ENCODE measurements at places on chromosomes 3 and 15.

- H3K36me3 ChIP-seq: peaks cover 18% of the 10 kb centered on the region
- no peaks in the 10 kb centered on the region for H3K27me3 ChIP-seq
- no peak for DNase-seq
- H3K4me1 ChIP-seq: peaks cover 23% of the 10 kb centered on the region
These were observed 81.5 kb downstream of the CSNK1G1 start for GRCh38 chr15:64274341-64274950.

- no peak overlapping the region for H3K4me3 ChIP-seq
- H3K27me3 ChIP-seq: peaks cover 19% of the 10 kb centered on the region
- H3K4me1 ChIP-seq: no peaks in the 10 kb centered on the region
- no peak overlapping the region for H3K27ac ChIP-seq
- DNase-seq: no peak
These were observed 35.2 kb downstream of the PYGO1 start for GRCh38 chr15:55552926-55553325.

GRCh38 chr3:61979638-61980037 lies 393.7 kb downstream of the FEZF2 start:
- H3K27ac ChIP-seq: no peak overlapping the region
- H3K4me3 ChIP-seq: no peak overlapping the region
- H3K4me1 ChIP-seq: no peaks in the 10 kb centered on the region
- no peaks in the 10 kb centered on the region for H3K36me3 ChIP-seq
- no peaks in the 10 kb centered on the region for H3K27me3 ChIP-seq

DNA sequence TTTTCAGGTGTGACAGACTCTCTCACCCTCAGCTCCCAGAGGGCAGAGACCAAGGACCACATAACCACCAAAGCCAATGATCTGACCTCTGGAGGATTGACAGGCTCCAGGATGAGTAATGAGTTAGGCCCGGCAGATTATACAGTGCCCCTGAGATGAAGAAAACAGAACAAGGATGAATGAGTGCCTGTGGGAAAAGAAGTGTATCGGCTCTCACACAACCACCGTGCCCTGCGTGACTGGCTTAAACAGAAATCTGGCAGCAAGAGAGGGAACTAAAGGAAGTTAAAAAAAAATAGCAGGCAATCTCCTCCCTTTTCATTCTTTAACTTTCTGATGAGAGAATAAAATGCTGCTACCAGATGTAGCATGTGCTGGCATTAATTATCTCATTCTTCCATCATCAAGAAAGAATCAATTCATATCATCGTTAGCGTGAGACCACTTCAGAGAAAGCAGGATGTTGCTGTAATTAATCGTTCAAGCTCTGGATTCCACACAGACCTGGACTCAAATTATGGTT lies 227.5 kb upstream of the COL8A1 start:
- no peak for DNase-seq
- no peaks in the 10 kb centered on the region for H3K27me3 ChIP-seq
- H3K4me1 ChIP-seq: no peaks in the 10 kb centered on the region

DNA sequence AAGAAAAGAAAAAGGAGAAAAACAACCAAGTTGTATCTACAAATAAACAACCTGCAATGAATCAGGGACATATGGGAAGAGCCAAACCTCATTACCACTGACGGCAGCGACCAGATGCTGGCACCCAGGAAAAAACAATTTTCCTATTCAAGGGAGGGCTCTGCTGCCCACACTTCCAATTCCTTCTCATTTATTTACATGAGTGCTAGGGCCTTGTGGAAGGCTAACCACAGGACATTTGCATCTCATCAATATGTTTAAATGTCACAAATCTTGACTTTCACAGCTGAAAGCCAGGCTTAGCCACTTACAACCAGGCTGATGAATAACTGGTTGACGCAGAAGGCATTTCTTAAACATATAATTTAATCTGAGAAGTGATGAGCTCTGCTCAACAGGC lies 36.0 kb downstream of the RFTN1 start:
- H3K27me3 ChIP-seq: no peaks in the 10 kb centered on the region
- peak overlapping the region; percentile 24 for H3K27ac ChIP-seq
- peaks cover 85% of the 10 kb centered on the region for H3K36me3 ChIP-seq
- no peak for DNase-seq
- H3K4me3 ChIP-seq: no peak overlapping the region
- peaks cover 58% of the 10 kb centered on the region for H3K4me1 ChIP-seq

DNA sequence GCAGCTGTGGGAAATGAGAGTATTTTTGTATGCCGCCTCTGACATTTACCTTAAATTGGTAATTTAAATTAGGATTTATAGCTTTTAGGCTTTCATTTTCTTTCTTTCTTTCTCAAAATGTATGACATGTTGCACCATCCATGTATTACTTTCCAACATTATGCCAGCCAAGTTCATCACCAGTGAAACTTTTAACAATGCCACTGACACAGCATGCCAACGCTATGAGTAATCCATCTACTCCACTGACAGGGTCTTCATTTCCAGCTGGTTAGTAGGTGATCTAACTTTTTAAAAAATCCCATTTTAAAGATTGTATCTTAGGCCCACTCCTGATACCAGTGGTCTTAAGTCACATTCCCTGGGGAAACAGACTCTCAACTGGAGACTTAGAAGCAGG lies 21.8 kb upstream of the CLDN16 start:
- no peak for DNase-seq
- no peak overlapping the region for H3K27ac ChIP-seq
- no peaks in the 10 kb centered on the region for H3K4me1 ChIP-seq
- peaks cover 2% of the 10 kb centered on the region for H3K27me3 ChIP-seq

- H3K27ac ChIP-seq: no peak overlapping the region
- H3K36me3 ChIP-seq: no peaks in the 10 kb centered on the region
- no peaks in the 10 kb centered on the region for H3K4me1 ChIP-seq
These were observed 21.5 kb downstream of the PLD1 start for GRCh38 chr3:171788546-171789351.

GRCh38 chr15:99450896-99451358 lies 114.9 kb upstream of the MEF2A start:
- H3K27ac ChIP-seq: peak overlapping the region; percentile 49

Data from activated naive CD8-positive, alpha-beta T cell treated with anti-CD3 and anti-CD28 coated beads, Interleukin-2, amount 50 U/mL, for 24 hours (primary cell).